ENCODE measurements at places on chromosomes 12 and 14.

- no peak for DNase-seq
These were observed 129.7 kb upstream of the PLEKHG7 start for GRCh38 chr12:92573104-92573503.

DNA sequence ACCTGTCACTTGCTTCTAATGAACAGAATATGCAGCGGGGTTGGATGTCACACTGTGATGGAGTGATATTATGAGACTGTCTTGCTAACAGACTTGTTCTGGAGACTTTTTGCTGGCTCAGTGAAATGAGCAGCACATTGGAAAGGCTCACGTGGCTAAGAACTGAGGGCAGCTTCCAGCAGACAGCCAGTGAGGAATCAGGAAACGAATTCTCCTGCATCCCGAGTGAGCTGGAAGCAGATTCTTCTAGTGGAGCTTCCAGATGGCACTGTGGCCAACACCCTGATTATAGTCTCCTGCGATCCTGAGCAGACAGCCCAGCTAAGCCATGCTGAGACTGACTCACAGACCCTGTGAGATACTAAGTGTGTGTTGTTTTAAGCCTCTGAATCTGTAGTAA is 16.1 kb upstream of the TSPAN9 start:
- no peak for DNase-seq

DNA sequence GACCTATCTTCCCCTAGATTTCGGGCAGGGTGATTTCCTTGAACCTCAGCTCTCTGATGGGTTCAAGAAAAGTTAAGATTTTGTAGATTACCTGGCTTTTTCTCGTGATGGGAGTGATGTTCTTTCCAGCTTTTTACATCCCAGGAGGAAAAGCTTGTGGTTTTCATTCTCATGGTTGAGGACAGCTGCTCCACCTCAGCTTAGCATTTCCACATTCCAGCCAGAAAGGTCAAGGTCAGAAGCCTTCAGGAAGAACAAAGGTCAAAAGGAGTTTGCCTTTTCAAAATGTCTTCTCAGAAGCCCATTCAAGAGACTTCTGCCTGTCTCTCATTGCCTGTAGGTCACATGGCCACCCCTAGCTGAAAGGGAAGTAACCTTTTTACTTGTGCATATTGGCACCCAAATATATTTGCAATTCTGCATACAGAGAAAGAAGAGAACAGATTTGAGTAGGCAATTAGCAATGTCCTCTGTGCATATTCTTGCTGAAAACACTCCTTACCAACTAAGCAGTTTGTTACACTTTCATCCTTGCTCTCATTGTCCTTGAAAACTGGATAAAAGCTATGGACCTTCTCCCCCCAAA is 6.6 kb upstream of the ADGRD1 start:
- no peak for DNase-seq

DNA sequence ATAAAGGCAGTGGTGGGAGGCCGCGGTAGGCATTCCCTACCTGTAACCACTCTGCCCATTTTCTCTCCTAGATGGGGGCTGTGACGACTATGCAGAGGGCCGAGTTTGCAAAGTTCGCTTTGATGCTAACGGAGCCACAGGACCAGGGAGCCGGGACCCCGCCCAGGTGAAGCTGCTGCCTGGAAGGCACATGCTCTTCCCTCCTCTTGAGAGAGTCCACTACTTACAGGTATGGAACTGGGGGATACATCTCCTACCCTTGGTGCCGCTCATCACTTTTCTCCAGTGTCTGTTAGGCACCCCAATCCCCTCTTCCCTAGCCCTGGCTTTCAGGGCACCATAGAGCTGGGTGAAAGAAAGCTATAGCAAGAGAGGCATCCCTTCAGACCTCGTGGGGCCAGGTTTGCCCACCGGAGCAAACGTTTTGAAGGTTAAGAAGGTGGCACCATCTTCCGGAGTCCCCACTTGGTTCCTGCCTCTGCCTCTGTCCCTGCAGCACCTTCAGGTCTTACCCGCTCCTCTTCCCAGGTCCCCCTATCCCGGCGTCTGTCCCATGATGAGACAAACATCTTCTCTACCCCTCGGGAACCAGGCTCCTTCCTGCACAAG is 2.0 kb upstream of the P3H3 start:
- DNase-seq = no peak

DNA sequence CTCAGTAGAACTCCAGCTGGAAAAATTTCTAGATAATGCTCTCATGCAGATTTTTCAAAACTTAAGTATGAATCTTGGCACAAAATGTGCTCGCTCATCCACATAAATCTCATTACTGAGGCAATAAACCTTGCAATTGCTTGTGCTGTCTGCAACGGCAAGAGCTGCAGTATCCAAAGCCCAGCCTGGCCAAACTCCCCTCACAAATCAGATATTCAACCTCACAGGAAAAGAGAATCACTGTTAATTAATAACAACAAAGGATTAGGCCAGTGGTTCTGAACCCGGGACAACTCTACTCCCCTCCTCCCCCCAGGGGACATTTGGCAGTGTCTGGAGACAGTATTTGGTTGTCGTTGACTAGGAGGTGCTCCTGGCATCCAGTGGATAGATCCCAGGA is 19.2 kb upstream of the CORO1C start:
- no peak for DNase-seq

- no peak for DNase-seq
These were observed 99.4 kb upstream of the NTF3 start for GRCh38 chr12:5332551-5332950.

- peak; percentile 85 for DNase-seq
These were observed 155.5 kb downstream of the PRKCH start for GRCh38 chr14:61476754-61477410.

DNA sequence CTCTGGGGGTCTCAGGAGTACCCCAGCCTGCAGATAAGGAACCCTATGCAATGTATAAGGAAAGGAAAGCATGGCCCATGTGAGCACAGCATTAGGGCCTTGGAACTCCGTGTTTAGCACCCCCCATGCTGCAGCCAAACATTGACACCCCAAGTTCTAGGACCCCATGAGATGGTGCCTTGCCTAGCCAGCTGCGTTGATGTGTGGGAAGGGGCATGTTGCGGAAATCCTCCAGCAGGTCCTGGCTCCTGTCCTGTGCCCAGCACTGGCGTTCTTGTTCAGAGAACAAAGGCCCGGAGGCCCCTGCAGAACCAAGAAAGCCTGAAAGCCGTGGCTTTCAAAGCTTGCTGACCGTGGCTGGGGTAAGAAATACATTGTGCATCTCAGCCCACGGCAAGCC is 99.4 kb upstream of the DIO3 start:
- DNase-seq = no peak

DNA sequence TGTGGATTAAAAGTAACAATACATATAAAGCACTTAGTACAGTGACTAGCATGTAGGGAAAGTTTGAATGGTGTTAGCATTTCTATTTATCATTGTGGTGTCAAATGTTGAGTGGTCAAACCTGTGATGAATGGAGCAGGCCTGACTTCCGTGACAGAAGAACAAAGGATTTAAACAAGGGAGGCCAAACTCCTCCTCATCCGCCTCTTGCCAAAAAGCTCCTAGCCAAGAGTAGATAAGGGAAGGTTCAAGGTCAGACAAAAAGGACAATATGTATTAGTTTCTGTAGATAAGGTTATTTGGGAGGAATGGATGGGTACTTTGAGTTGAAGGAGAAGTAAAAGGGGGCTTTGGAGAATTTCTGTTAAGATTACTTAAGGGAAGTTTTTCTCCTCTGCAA is 6.5 kb downstream of the RNASE7 start:
- DNase-seq = no peak

DNA sequence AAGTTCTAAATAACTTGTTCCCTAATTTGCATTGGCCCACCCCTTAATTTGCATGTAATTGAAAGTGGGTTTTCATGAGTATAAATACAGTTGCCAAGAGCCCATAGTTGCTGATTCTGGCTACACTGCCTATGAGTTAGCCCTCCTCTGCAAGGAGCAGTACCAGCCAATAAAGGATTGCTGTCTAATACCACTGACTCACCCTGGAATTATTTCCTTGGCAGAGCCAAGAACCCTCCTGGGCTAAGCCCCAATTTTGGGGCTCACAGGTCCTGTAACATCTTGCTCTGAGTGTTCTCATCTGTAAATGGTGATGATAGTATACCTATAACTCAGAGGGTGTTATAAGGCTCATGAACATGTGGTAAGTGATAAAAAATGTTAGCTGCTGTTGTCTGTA is 6.8 kb downstream of the TTC8 start:
- DNase-seq = no peak

DNA sequence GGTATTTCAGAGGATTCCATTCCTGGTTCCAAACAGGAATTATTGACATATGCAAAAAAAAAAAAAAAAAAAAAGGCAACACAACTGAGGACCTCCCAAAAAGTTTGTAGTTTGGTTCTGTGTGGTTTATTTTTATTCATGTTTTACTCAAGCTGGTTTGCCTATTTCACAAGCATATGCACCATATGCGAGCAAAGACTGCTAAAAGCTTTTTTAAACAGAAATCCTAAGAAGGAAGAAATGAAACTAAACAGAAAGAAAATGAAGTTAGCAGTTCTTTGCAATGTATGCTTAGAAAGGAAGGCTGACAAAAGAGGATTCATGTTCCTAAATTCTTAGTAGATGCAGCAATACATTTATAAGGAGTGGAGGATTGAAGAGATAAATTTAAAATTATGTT is 487.6 kb upstream of the FLRT2 start:
- no peak for DNase-seq

DNA sequence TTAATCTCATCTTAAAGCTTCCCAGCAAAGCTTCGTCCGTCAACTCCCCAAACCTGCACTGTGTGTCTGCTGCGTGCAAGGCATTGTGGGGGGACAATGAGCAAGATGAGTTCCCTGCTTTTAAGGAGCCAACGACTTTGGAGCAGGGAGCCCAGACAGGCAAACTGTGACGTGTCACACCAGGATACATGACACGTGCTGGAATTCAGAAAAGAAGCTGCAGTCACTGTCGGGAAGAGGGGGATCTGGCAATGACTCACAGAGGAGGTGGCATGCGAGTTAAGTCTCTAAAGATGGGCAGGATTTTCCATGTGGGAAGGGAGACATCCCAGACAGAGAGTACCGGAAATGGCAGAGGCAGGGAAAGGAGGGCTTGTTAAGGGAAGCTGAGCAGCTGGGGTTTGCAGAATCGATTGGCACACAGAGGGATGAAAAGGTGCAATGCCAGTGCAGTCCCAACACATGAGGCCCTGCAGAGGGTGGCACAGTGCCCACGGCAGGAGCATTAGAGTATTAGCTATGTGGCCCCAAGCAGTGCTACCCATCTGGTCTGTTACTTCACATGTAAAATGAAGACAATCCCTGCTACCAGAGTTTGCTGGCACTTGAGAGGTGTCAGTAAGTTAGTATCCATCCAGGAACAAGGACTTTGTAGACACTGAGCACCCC is 52.9 kb downstream of the SETD3 start:
- DNase-seq = no peak

GRCh38 chr14:98840091-98840490 is 431.9 kb downstream of the BCL11B start:
- DNase-seq = no peak

- DNase-seq = no peak
These were observed 10.0 kb downstream of the CAPZA3 start for GRCh38 chr12:18747895-18748294.

All from CD4-positive, alpha-beta T cell treated with Interferon gamma for 1 hour (primary cell).